ENCODE measurements at places on chromosomes 5 and 9.

- no peak for DNase-seq
Observed at GRCh38 chr9:105048331-105048730, 120.4 kb upstream of the ABCA1 start.

GRCh38 chr9:86856259-86856658, 91.0 kb downstream of the GAS1 start:
- no peak for DNase-seq

DNA sequence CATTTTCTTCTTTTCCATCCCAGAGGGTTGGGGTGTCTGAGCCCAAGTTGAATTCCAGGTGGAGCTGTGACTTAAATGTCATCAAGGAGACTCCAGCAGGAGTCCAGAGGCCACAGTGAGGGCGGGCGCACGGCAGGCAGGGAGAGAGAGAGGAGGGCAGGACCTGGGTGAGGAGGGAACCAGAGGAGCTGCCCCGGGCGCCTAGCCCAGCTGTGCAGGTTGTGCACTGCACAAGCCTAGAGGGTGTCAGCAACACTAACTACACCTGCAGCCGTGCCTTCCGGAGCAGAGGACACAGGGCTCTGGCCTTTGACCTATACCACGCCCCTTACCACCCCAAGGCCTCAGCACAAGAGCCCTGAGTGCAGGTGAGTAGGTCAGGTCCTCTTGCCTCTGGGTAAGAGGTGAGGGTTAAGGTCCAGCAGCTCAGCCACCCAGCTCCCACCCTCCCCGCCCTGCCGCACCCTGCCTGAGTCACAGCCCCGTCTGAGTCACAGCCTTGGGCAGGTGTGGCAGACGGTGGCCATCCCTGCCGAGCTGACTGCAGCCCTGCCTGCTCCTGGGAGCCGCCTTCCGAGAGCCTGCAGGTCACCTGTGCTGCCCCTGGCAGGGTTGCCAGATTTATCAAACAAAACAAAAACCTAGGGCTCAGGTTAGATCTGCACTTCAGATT, 6.4 kb upstream of the AGPAT2 start:
- DNase-seq, result no peak

DNA sequence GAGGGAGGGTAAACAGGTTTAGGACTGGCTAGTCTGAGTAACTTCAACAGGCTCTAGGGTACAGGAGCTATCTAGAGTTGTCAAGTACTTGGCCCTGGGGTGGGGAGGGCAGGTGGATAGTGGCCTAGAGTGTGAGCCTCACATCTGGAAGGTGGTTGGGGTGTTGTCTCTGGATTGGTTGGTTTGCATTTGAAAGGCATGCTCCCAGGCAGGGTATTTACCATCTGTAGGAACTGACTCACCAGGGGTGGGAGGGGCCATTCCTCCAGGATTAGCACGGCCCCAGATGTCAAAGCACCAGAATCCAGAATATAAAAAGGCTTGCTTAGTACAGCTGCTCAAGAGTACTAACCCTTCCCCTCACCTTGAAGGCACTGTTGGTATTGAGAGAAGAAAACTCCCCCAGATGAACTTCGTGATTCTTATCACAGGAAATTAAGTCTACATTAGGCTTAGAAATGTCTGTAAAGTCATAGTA, 193.3 kb downstream of the NTRK2 start:
- no peak for DNase-seq

Data from CMK (cell line).